ENCODE measurements at places on chromosomes 11 and 22.
A peak's percentile ranks its signal among the peaks of the same experiment; 100 is the strongest.

GRCh38 chr11:92024788-92025187 lies 199.8 kb upstream of the FAT3 start:
- DNase-seq: no peak

DNA sequence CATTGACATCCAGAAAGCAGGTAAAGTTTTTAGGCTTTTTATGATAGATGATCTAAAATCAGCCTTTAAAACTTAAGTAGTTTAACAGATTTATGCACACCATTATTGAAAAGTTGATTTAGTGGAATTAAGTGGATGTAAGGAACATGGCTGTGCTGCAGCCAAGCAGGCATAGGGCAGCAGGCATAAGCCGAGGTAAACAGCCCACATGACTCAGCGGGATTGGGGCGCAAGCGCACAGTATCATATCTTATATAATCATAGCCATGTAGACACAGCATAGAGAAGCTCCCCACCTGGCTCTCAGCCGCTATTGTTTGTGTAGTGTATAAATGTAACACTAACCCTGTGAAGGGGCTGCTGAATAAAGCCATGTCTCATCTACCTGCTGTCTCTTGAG lies 157.5 kb downstream of the WNT11 start:
- no peak for DNase-seq

DNA sequence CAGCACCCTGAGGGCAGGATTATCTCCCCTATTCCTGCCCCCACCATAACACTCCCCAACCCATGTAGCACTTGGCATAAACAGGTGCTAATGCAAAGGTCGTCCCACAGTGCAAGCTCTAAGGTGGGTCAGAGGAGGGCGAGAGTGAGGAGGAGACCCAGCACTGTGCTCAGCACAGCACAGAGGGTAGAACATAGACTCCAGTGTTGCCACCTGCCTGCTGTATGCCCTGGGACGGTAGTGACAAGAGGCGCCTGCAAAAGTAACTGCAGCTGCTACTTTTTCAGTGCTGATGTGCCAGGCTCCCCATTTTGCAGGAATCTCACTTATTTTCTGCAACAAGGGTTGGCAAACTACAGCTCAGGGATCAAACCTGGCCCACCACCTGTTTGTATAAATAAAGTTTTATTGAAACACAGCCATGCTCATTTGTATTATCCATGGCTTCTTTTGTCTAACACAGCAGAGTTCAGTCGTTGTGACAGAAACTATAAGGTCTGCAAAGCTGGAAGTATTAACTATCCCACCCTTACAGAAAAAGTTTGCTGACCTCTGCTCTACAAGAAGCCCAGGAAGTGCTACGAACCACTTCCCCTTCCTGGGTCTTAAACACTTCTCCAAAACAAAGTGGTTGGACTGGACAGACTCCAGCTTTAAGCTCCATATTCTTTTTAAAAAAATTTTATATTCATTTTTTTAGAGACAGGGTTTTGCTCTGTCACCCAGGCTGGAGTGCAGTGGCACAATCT lies 16.9 kb upstream of the CDC42BPG start:
- DNase-seq: no peak

DNA sequence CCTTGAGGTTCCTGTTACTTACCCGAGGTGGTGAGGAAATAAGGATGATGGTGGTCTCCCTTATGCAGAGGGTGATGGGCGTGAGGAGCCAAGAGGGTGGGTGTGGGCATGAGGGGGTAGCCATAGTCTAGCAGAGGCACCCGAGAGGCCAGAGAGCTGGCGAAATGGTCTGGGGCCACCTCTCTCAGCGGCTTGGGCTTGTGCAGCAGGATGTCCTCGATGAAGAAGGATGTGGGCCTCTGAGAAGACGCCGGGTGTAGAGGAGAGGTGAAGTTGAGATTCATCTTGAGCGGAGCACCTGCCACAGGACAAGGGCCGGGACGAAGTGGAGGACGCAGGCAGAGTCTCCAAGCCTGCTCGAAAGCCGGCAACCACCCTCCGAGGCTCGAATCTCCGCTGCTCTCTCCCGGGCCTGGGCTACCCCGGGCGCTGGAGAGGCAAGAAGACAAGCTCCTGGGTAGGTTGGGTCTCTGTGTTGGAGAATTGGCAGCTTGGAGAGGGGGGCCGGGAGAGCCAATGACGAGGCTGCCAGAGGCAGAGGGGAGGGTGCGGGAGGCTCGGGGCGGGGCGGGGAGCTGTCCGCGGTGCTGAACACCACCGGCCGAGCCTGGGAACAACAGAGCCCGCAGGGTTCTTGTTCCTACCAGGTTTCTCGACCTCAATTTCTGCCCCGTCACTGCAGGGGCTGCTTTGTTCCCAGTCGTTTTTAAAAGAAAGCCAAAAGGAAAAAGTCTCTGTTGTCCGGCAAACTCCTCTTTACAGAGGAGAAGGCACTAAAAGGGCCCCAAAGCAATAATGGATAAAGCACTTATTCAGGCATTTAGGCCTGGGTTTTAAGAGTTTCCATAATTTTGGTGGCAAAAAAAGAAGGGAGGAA lies at the start of gene BSX:
Gene BSX (minus strand): TSS at position 447 of the 877 bp plus-strand sequence. CDS start 163 bp downstream, at position 284.
- no peak for DNase-seq

- no peak for DNase-seq
Observed at GRCh38 chr11:110513846-110514437, 84.2 kb downstream of the FDX1 start.

GRCh38 chr11:17831883-17832282 lies 97.3 kb downstream of the KCNC1 start:
- no peak for DNase-seq

DNA sequence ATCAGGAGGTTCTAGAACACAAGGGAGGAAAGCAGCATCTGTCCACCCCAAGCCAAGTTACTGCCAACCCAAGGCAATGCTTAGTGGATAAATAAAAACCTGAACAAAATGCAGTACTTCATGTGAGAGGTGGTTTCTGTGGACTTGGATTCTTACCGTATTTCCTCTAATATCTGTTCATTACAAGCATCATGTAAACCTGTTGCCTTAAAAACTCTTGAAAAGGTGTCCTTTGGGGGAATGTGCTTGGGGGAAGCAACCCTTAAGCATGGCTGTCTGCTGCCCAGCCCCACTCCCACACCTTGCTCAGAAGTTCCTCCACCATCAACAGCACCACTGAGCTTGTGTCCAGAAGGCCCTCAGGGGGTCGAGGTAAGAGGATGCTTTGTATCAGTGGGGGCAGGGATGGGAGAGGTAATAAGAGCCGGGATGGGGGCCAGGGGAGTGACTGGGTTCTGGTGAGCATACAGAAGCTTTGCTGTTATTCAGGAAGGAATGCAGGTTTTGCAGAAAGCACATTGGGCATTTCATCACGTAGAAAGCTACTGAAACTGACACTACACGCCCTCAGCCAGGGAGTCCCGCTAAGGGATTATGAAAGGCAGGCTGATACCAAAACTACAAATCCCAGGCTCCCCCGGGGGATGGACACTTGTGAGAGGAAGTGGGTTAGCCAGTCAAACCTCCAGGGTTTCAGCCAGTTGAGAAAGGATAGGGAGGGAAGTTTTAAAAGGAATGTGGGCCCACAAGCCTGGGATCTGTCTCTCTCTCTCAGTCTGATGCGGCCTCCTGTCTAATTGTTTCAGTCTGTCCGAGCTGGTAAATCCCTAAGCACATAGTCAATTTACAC lies 52.0 kb downstream of the KCNJ1 start:
- DNase-seq: peak; percentile 72

GRCh38 chr11:65867284-65868071 lies 5.1 kb downstream of the EFEMP2 start:
- no peak for DNase-seq

DNA sequence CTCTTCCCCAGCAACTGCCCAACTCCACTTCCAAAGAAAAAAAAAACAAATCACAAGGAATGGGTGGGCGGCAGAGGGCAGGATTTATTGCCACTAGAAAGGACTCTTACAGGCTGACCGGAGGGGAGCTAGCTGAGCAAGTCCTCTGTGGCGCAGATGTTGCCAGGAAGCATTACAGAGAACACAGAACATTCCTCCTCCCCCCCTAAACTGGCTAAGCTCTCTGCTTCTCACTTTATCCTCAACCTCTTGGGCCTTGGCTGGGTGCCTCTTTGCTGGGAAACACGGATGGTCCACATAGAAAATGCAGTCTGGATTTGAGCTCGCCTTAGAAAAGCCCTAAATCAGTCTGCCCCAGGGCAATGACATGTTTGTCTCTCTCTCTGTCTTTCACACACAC lies 12.6 kb upstream of the FJX1 start:
- DNase-seq: no peak

DNA sequence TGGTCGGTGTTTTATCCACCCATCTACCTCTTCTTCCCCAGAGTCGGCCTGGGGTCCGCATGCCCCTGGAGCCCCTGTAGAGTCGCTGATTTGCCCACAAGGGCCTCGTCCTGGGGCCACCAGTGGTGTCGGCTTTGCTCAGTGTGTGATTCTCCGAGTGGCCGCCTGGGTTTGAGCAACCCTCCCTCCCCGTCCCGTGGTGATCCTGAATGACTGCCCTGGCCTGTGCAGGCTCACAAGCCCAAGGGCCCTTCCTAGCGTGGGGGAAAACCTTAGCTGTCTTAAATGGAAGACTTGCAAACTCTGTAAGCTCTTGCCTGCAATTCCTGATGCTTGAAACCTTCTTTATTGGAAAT lies 128.3 kb downstream of the OSBP2 start:
- DNase-seq: no peak

DNA sequence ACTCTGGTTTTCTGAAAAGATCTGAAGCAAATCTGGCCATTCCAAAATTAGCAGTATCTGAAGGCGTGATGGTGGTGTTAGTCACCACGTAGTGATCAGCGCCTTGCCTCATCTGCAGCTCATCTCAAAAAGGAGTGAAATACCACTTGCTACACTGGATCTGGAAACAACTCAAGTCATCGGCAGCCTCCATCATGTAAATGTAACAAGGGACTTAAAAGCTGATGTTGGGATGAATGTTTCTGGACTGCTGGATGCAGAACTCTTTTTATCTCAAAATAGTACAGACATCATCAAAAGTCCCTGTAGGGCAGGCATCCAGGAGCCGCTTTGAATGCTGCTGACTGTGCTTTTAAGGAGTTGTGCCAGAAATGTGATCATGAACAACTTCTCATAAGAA lies 14.1 kb upstream of the APLP2 start:
- DNase-seq: no peak

DNA sequence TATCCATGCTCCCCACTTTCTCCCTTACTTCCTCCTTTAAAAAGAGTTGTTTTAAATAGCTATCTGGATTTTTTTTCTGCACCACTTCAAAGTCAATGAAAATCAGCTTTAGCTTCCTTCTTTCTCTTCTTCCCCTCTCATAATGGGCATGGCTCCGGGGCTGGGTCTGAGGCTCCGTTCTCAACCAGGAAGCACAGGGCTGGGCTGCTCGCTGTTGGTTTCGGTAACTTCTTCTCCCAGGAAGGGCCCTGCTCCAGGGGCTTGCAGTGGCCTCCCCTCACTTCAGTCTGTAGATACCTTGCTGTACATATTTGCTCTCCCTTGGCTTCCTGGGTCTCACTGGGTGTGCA lies 23.8 kb downstream of the MICAL2 start:
- DNase-seq: no peak

DNA sequence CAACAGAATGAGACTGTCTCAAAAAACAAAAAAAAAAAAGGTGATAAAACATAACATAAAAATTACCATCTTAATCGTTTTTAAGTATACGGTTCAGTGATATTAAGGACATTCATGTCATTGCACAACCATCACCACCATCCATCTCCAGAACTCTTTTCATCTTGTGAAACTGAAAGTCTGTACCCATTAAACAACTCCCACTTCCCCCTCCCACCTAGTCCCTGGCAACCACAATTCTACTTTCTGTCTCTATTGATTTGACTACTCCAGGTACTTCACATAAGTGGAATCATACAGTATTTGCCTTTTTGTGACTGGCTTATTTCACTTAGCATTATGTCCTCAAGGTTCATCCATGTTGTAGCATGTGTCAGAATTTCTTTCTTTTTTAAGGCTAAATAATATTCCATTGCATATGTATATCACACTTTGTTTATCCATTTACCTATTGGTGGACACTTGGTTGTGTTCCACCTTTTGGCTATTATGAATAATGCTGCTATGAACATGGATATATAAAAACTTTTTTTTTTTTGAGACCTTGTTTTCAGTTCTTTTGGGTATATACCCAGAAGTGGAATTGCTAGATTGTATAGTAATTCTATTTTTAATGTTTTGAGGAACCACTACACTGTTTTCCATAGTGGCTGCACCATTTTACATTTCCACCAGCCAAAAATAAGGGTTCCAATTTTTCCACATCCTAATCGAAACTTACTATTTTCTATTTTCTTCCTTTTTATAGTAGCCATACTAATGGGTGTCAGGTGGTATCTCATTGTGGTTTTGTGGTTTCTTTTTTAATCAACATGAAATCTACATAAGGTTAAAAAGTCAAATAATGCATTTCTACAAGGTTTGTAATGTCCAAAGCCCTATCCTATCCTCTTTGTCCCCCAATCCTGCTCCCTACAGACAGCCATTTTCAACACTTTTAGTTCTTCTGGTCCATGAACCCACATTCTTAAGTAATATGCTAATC lies 23.4 kb upstream of the PIK3C2A start:
- DNase-seq: no peak

DNA sequence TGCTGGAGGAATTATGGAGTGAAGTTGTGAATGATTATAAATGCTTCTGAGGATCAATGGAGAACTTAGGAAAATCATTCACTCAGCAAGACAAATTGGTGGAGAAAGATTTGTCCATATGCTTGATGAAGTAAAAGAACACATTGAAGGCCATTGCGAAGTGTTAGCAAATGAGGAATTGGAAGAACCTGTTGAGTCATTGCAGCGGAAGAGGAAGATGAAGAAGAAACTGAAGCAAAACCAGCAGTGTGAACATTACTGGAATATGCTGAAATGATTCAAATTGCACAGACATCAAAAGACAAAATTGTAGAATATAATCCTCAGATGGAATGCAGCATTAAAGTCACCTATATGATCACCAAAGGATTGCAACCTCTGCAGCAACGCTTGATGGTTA lies 168.1 kb downstream of the ADAMTS15 start:
- no peak for DNase-seq

DNA sequence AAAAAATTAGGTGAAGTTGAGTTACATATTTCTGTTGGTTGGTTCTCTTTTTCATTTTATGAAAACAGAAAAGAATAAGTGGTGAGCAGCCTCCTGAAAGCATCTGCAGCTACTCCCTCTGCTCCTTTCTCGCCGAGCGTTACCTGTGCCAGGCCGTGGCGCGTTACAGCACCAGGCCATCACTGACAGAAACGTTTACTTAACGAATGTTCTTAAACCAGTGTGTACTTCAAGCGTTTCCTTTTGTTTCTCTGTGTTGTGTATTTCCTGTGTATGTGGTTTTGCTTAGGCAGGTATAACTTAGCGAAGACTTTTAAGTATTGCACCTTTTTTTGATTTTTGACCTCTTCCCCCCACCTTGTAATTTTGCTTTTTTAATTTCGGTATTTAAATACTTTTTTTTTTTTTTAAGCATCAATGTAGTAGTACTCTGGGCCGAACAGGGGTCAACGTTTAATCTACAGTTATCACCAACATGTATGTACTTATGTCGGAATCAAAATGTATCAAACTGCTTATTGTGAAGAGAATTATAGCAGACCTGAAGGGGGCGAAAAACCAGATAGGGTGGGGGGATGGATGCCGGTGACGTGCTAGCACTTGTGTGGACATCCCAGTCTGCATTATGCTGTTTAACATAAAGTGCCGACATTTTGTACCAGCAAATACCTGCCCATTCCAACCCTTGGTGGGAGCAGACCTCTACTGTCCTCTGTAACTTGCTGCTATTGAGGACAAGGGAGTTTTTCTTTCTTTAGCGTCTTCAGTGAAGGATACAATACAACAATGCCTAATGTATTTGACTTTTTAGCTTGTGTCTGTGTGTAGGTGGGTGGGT lies 21.6 kb upstream of the ADSL start:
- no peak for DNase-seq
